Cardiac muscle cell (in vitro differentiated cells and primary cell): ENCODE measurements at places on chromosomes 11 and 22.
A peak's percentile ranks its signal among the peaks of the same experiment; 100 is the strongest.

DNA sequence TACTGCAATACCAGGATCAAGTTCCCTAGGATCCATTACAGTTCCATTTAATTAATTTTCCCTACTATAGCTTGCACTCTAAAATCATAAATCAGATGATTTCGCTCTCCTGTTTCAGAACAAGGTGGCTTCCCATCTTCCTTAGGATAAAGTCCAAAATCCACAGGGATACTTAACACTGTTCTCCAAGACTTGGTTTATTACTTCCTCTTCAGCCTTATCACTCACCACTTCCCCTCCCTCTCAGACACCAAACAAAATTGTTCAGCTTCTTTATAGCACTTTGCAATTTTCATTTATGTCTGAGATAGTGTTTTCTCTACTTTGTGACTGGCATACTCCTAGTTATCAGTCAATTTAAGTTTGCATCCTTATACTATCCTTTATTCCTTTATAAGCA lies 124.6 kb downstream of the GRIA4 start:
- no peak for DNase-seq

- DNase-seq: no peak
These were observed 33.6 kb upstream of the MMP7 start for GRCh38 chr11:102564110-102564509.

GRCh38 chr11:45082744-45083543 lies 63.5 kb upstream of the PRDM11 start:
- DNase-seq: no peak

GRCh38 chr11:19398772-19399527 lies 158.2 kb upstream of the E2F8 start:
- DNase-seq: peak; percentile 68

DNA sequence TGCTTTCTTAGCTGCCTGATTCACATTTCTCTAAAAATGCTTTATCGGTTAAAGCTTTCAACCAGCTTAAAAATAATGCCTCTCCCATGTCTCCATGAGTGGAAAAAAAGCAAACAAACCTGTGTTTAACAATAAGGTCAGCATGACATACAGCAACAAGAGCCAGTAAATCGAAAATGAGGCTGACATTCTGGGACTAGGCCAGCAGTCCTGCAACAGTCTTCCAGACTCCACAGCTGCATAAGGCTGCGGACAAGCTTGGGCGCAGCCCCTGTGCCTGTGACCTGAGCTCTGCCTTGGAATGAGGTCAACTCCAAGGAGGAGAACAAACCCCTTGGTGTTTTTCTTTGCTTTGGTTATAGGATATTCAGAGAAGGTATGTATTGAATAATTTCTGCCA lies 95.5 kb downstream of the PGR start:
- DNase-seq: peak; percentile 52

DNA sequence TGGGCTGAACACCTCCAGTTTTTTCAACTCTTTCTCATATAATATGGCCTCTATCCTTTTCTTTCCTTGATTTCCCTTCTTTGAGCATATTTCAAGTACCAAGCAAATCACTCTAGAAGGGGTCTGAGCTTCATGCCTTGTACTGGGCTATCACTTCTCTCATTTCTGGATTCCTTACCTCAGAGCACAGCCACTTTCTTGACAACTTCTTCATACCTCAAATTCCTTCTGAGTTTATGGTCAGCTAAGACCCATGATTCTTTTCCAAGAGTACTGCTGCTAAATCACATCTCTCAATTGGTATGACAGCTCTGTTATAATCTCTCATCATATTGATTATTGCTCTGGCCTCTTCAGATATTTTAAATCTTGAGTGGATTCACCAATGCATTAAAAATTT lies 224.8 kb upstream of the ZBED5 start:
- no peak for DNase-seq

DNA sequence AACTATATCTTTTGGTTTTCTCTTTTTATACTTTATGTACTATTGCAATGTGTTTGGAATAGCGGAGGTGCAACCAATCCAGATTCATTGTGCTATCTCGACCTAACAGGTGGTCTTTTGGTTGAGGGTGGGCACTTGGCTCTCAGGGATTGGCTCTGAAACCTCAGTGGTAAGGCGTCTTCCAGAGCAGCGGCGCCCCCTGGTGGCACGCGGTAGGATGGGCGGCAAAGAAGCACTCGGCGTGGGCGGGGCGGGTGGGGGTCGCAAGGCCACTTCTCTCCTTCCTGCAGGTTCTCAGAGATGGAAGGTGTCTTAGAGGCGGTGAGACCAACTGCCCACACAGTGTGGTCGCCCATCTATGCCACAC lies 19.2 kb upstream of the PLET1 start:
- DNase-seq: peak; percentile 67

DNA sequence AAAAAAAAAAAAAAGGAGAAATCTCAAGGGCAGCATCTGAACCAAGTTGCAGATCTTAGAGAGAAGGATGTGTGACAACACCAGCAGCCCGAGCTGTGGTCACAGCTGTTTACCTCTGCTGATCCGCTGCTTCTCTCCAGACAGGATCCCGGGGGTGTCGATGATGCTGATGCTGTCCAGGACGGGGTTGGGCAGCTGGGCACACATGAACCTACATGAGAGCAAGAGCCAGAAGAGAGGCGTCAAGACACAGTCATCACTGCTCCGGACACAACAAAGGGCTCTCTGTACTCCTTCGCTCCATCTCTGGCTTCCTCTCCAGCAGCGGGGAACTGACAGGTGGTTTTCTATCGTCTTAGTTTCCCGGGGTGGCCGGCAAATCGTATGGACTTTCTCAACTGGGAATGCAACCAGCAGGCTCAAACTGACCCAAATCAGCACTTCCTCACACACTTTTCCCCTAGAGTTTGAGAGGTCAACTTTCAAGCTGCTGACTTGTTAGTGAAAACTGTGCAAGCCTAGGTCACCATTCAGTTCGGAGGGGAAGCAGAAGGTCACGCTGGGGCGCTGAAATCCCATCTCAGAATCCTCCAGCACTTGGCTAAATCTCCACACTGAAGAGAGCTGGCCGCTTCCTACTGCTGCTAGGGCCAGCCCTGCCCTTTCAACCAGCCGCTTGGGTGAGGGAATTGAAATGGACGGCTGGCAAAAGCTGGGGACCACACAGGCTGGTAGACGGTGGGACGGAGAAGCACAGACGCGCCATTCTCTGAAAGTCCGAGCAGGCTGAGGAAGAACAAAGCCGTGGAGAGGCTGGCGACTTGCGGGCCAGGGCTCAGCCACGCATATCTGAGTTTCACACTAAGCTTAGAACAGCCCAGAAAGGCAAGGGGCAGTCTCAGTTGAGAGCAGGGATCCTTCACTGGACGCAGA lies 3.8 kb downstream of the EHD1 start:
- DNase-seq: no peak

GRCh38 chr11:99822846-99823565 lies 802.3 kb downstream of the CNTN5 start:
- DNase-seq: no peak

- no peak for DNase-seq
These were observed 17.6 kb downstream of the ALKBH8 start for GRCh38 chr11:107547961-107548360.

DNA sequence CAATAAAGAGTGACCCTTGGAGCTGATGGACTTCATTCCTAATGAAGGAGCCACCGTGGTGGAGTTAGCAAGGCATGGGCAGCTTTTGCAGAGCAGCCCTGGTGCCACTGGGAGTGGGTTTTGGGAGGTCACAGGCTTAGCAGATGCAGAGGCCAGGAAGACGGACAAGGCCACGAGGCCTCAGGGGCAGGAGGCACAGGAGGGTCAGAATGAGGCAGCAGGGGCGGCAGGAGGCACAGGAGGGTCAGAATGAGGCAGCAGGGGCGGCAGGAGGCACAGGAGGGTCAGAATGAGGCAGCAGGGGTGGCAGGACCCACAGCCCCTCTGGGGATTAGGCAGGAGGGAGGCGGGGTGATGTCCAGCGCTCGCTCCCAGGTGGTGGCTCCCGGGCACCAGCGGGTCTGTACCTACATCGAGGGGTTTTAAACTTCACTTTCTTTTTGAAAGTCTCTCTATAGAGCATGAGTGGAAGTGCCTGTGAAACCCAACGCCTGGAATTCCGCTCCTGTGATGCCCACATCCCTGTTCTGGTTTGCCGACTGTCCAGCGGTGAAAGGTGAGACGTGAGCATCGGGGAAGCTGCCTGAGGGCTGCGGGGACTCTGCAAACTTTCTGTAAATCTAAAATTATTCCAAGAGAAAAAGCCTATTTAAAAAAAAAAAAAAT lies 521.6 kb downstream of the BRD1 start:
- DNase-seq: no peak

DNA sequence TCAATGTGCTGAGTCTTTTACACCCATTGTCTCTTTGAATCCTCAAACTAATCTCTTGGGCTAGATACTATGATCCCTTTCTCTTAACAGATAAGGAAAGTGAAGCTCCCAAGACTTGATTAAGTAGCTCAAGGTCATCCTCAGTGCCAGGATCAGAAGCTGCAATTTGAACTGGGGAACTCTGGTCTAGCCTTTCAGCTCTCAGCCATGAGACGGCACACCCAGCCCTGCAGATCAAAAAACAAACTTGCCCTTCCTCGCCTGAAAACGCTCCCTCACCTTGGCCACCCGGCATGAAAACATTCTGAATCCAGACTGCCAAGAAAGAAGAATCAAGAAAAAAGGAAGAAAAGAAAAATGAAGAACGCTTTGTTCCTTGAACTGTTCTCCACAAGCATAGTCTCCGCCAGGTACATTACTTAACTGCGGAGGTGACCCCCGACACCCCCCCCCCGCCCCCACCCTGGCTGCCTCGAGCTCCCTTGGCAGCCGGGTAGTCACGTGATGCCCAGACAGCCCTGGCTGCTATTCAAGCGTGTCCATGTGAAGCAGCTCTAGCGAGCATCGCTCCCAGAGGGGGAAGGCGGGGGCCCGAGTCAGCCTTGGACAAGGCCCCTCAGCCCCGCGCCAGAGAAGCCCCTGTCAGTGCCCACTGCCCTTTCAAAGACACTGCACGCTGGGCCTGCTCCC lies 451.2 kb downstream of the MIAT start:
- no peak for DNase-seq

GRCh38 chr11:79678780-79679452 lies 238.1 kb upstream of the TENM4 start:
- no peak for DNase-seq

DNA sequence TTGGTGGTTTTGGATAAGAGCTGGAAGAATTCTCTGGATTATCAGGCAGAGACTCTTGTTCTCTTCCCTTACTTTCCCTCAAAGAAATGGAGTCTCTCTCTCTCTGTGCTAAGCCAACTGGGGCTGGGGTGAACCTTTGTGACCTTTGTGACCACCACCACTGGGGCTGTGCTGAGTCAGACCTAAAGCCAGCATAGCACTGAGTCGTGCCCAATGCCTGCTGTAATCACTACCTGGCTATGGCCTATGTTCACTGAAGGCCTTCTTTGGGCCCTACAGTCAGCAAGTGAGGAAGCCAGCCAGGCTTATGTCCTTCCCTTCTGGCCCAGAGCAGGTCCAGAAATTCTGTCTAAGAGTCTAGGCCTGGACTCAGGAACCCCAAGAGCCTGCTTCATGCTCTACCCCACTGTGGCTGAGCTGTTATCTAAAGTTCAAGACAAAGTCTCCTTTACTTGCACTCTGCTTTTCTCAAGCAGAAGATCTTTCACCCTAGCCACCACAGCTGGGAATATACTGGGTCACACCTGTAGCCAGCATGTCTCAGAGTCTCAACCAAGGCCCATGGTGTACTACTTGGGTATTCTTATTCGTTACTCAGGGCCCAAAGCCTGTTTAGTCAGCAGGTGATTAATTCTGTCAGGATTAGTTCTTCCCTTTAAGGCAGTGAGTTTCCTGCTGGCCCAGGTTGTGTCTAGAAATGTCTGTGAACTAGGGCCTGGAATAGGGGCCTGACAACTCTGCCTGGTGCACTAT lies 86.0 kb downstream of the EHF start:
- DNase-seq: no peak

DNA sequence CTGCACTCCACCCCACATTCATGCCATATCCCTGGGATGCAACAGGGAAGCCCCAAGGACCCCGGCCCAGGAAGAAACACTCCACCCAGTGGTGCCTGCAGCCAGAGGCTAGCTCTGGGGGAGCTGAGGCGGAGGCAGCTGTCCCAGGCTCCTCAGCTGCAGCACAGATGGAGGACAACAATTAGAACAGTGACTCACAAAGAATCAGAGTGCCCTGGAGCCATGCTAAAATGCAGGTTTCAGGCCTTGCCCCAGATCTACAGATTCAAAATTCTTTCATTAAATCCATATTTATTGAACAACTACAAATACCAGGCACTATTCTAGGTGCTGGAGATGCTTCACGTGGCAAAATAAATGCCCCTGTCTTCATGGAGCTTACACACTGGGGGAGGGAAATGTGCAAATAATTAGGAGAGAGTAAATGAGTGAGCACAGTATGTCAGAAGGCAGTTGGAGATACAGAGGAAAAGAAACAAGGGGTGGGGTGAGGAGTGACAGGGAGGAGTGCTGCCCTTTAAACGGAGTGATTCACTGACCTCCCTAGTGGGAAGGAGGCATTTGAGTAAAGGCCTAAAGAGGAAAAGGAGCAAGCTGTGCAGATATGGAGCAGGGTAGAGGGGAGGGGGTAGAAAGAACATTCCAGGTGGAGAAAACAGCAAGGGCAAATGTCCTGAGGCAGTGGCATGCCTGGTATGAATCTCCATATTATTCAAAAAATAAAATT lies 73.3 kb upstream of the CSNK2A3 start:
- no peak for DNase-seq

GRCh38 chr11:26063915-26064314 lies 268.0 kb upstream of the ANO3 start:
- no peak for DNase-seq

GRCh38 chr11:122938557-122938956 lies 43.1 kb downstream of the BSX start:
- no peak for DNase-seq

DNA sequence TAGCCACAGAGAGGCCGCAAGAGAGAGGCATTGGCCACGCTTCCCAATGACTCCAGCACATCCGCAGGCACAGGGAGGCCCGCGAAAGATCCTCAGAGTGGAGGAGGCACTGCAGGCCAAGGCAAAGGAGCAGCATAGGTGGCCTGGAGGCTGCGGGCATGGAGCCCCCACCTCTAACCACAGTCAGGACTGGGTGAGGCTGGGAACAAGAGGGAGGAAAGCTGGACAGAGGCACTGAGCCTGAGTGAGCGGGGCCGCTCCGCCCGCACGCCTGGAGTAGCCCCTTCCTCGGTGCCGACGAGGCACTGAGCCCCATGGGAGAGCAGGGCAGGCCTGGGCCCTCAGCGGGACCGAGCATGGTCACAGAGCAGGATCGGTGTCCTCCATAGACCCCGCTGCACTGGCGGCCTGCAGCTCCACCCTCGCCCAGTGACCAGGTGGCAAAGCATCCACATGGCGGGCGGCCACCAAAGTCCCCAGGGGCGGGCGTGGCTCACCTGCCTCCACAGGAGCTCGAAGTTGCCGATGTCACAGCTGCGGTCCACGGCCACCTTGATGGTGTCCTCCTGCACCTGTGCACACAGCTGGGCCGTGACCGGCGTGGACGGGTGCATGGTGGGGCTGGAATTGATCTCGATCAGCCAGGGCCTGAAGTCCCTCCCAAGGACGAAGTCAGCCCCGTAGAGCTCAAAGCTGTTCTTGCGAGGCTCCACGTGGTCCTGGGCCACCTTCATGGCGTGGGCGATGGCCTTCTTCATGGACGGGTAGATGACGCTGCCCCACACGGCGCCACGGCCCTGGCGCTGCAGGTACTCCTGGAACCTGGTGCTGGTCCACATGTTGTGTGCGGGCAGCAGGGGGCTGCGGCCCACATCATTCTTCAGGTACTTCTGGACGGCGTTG lies 18.9 kb upstream of the IL17REL start:
- DNase-seq: no peak
